ENCODE measurements at places on chromosomes 1 and 21. TPM values are rescaled to one million over a fixed set of nuclear protein-coding genes. Genes with fewer than 3 reads are reported as not detected.

The FMO3 gene
- total RNA-seq: not detected

DNA sequence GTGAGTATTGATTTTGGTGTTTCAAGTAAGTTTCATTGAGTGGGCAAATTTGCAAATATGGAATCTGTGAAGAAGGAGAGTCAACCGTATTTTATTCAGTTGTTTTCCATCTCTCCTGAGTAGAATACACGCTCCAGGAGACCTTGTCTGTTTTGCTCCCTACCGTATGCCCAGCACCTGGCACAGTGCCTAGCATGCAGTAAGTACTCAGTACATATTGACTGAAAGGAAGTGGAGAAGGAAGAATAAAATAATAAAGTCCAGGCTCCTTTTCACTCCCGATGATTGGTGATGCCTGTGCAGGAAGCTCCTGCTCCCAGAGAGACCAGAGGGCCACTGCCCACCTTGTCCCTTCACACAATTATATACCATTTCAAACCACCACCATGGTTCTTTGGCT lies 59.4 kb upstream of the NEK2 start:
- H3K36me3 ChIP-seq: no peaks in the 10 kb centered on the region
- H3K4me1 ChIP-seq: peaks cover 24% of the 10 kb centered on the region
- no peak overlapping the region for H3K4me3 ChIP-seq

The RXFP4 gene
- not detected for total RNA-seq

GRCh38 chr1:116537040-116537831 lies 33.6 kb downstream of the CD58 start:
- H3K27ac ChIP-seq: no peak overlapping the region
- peaks cover 15% of the 10 kb centered on the region for H3K36me3 ChIP-seq
- no peak overlapping the region for H3K4me3 ChIP-seq
- H3K4me1 ChIP-seq: peaks cover 34% of the 10 kb centered on the region

The BNIPL gene
- 8.3 TPM for total RNA-seq

The GLRX2 gene
- 15.0 TPM for total RNA-seq
